Heart right ventricle (tissue), 16 donors: ENCODE measurements at places on chromosomes 1 and 21.

GRCh38 chr1:160371756-160372155 is 4.9 kb downstream of the NHLH1 start:
- DNase-seq: no peak

GRCh38 chr1:64861611-64862010 is 104.7 kb downstream of the JAK1 start:
- no peak for DNase-seq

GRCh38 chr1:210200124-210200736 is 32.4 kb upstream of the SERTAD4 start:
- no peak for DNase-seq

DNA sequence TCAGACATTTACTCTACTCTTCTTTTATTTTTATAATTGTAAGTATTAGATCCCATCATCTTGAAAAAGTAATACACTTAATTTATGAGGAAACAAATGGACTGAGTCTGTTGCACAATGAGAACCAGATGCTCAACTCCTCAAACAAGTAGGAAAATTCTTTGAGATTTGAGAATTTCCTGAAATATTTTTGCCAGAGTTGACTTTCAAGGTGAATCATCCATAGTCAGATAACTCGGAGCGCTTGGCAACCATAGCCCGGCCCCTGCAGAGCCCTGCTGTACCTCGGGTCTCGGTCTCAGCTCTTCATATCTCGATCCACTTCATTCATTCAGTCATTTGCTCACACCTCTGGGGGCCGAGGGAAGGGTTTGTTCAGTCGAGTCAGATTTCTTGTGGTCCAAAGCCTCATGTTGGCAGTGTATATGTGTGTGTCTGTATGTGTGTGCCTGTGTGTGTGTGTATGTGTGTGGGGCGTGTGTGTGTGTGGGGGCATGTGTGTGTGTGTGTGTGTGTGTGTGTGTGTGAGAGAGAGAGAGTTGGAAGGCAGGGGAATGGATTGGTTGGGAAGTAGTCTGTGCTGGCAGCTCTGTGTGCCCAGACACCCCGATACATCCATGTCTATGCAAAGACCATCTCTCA is 18.1 kb upstream of the PCP4 start:
- DNase-seq: no peak

GRCh38 chr1:81069856-81070255 is 730.9 kb upstream of the ADGRL2 start:
- DNase-seq: no peak

DNA sequence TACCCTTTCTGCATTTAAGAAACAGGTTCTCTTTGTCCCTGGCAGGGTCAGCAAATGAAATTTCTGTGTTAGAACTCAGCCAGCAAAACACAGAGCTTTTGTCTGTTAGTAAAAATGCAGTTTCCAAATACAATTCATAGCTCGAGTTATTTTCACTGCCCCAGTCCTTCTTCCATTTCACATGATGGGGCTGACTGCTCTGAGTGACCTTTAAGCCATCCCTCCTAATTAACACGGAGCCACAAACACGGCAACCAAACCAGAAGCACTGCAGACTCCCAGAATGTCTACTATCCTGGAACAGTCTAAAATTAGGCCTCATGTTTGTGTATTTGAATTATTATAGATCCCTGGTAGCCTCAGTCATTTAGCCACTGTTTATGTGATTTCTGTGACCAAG is 99.1 kb upstream of the RGS4 start:
- no peak for DNase-seq

DNA sequence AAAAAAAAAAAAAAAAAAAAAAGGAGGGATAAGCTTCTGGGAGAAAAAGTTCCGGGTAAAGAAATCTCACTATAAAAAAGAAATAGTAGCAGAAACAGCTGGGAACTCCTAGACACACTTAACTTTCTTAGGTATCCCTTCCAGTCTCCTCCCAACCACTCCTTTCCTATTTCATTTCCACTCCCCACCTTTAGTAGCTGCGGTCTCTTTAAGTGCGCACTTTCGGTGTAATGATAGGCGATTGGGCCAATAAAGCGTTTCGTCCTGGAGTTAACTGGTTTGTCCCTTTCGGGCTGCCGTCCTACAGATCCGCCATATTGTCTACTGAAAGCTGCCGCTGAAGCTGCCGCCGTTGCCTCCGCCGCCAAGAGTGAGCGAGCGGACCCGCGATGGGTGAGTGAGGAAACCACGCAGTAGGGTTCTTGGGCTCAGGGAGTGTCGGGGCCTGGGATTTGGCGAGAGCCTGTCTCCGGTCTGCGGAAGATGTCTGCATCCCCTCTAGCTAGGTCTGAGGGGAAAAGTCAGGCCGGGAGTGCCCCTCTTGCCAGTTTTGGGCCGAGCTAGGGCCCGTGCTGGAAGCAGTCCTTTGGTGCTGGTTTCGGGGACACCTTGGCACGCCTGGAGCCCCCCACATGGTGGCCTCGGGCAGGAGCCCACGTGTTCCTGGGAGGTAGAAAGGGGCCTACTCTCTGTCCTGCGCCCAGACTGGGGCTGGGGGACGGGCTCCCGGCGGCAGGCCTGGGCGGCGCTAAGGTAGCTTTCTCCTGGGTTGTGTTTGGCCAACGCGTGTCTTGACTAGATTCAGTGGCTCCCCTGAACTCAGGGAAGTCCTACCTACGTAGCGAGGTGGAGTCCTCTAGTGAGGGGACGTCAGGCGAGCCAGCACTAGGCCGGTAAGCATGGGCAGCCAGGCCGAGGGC is at the start of gene KPNA6:
TSS of gene KPNA6 (plus strand) at position 315 of the 920 bp plus-strand sequence. CDS start at position 390, 75 bp downstream.
- DNase-seq: peak; percentile 96

DNA sequence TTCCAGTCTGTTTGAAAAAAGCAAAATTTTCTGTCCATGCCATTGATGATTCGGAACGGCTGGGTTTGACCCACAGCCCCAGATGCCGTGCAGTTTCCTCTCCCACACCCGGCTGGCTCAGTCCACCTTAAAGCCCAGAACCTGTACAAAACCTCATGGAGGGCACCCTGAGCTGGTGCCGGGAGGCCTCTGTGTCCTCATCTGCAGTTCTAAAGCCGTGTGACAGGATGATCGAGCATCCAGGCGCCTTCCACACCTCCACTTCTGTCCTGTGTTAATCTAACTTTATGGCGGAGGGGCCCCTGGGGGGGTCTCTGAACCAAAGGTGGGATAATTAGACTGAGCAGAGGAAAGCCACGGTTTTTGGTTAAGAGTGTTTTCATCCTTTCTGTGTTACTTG is 49.6 kb downstream of the SLC37A1 start:
- DNase-seq: no peak

DNA sequence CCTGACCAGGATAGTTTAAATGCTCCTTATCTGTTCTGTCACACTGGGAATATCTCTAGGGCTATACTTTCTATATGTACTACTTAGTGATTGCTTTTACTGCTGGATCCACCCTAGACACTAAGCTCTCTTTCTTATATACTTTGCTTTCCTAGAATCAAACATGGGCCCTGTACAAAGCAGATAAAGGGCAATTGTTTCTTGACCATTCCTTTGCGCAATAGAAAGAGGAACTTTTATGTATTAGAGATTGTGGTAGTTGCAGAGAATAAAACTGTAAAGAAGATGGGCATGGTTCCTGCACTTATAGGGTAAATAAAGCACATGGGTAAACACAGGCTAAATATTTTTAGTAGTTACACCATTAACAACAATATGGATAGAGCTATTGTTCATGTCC is 58.8 kb downstream of the ATP6V1G3 start:
- no peak for DNase-seq

DNA sequence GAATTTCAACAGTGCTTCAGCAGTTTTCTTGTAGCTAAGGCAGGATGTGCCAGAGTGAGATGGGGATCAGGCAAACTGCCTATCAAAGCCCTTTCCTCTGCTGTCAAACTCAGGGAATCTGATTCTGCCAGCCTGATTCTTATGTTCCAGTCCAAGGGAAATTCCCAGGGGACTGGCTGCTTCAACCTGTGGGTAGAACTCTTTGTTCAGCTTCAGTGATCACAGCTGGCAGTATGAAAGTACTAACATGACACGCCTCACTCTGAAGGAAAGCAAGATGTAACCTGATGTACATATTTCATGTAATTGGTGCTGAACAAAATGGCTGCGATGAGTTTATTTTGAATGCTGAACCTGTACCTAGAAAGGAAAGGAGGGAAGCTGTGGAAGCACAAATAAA is 40.1 kb upstream of the SLC5A9 start:
- DNase-seq: no peak

DNA sequence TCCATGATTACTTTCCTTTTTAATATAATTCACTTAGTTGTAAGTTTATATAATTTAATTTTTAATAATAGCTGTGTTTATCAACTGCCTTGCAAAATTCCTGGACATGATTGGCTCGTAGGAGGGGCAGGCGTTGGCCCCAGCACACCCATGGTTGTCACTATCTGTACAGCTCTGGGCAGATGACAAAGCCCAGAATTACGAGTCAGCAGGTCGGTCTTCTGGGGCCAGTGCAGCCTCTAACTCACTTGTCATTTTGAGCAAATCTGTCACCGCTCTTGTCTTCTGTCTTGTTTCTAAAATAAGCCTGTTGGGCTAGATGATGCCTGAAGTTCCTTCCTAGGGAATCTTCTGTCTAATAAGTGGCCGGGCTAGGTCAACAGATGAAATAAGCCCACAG is 21.4 kb upstream of the LRRC38 start:
- peak; percentile 67 for DNase-seq

- DNase-seq: no peak
Measured at GRCh38 chr21:42578034-42578433, 64.4 kb downstream of the SLC37A1 start.

DNA sequence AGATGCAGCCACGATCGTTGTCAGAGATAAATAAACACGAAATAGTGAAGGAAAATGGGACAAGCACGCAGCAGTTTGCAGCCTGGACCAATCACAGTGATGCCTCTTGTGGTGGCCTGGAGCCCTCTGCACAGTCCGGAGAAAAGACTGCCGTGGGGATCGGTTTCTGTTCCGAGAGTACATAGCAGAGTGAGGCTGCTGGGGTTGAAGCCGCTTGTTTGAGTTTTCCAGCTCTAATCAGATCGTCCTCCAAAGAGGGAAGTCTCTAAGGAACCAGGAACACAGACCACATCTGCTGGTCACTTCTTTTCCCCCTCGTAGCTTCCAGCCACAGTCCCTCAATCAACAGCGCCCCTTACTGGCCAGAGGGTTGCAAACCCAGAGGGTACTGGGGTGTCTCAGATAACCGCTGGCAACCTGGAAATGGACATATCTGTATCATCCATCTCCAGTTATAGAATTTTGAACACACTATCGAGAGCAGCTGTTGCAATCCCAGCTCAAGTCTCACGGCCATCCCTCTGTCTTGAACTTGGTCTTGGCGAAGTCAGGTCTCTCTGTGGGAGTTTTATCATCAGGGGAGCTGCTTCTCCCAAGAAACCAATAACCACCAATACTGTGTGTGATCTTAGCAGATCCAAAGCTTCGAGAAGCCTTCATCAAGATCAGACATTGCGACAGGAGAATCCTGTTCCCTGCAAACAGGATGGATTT is 57.4 kb downstream of the OLIG1 start:
- peak; percentile 53 for DNase-seq

GRCh38 chr1:19405761-19406487 is 79.4 kb downstream of the CAPZB start:
- no peak for DNase-seq

DNA sequence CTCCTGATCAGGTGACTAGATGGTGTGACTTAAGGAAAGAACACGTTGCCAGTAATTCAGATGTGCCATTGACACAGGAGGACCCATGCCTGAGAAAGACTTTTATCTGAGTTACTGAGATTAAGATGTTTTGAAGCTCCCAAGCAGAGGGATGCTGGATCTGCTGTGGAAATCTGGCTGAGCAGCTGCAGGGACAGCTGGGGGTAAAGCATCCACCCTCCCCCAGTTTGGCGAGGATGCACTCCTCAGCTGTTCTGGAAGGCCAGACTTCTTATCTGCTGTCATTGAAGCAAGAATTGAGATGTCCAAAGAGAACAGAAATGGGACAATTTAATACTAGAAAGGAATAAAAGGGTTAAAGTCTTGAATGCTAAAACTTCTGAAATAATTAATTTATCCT is 25.7 kb downstream of the TTC3 start:
- no peak for DNase-seq

DNA sequence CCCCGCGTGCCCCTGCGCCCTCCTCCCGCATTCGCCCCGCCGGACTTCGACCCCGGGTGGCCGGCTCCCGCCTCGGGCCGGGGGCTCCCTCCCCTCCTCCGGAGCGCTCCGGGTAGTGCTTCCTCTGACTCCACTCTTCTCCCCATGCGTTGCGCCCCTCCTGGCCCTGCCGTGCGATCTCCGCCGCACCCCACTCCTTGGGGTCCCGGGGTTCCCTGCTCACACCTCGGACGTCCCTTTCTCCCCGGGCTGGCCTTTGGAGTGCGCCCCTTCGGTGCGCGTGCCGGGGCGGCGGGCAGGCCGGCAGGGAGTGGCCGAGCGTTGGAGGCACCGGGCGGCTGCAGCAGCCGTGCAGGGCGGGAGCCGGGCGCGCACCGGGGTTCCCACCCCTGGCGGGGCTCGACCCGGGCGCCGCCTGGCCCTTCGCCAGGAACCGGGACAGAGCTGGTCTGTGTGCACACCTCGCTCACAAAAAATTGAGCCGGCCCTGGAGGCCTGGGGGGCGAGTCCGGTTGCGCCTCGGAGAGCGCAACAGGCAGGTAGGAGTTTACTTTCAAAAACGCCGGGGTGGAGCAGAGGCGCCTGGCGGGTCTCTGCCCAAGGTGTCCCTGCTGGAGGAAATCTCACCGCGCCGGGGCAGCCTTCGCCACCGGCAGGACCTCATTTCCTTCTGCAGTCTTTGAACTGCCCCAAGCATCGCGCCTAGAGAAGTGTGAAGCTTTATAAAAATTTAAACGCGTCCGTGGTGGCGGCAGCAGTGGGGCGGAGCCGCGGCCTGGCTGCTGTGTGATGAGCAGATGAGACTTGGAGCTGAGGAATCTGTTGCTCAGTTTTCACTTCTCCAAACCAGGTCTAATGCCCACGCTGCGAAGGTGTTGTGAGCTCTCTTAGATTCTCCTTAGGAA is 650 bp downstream of the VANGL1 start:
- peak; percentile 52 for DNase-seq

- no peak for DNase-seq
Measured at GRCh38 chr21:41956926-41957729, 3.3 kb upstream of the C2CD2 start.

DNA sequence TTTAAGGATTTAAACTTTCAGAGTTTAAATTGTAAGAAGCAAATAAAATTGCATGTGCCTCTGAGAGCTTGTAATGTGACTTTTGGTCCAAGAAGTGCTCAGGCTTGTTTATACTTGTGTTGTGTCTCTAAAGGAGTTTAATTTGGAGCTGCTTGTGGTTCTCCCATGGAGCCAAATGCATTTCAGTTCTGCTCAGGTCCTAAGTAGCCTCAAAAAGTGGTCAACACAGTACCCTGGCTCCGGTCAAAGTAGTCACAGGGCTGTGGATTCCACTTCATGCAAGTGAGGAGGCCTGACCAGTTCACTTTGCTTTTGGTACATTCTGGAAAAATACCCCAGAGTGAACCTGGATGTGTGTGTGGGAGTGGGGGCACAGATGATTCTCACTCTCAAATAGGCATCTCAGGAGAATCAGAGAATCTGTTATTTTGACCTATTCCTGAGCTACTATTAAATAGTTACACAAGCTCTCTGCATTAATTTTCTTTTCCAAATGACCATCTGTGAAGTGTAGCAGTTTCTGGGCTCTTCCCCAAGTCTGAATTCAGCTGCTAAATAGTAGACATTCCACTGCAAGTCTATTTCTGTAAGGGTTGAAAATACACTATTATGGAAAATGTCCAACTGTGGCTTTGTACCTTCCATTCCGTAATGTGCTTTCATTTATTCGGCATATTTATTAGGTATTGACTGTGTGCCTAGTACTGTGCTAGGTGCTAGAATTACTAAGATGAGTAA is 31.7 kb upstream of the AGO1 start:
- no peak for DNase-seq
